Lower lobe of right lung (tissue), 2 donors: ENCODE measurements at places on chromosomes 16 and 17. TPM values are rescaled to one million over a fixed set of nuclear protein-coding genes. Genes with fewer than 3 reads are reported as not detected.

GRCh38 chr16:22878955-22879354, 65.0 kb downstream of the HS3ST2 start:
- DNase-seq: no peak

DNA sequence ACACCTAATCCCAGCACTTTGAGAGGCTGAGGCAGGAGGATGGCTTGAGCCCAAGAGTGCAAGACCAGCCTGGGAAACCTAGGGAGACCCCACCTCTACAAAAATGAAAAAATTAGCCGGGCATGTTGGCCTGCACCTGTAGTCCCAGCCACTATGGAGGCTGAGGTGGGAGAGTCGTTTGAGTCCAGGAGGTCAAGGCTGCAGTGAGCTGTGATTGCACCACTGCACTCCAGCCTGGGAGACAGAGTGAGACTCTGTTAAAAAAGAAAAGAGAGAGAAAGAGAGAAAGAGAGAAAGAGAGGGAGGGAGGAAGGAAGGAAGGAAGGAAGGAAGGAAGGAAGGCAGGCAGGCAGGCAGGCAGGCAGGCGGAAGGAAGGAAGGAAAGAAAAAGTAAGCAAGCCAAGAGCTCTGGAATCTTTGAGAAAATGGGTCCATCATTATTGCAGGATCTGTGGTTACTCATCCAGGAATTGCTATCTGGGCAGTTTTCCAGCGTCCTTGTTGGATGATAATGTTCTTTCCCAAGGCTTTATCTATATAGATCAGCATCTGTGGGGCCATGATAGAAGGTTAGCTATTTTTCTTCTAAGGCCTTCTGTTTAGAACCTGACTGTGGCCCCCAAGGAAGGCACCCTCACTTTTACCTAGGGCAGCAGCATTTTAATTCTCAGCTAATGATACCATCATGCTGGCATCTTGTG, 533.2 kb upstream of the CDH5 start:
- DNase-seq: no peak

The NPIPB2 gene
- 5.6 TPM for total RNA-seq

The NRN1L gene
- total RNA-seq: 1.7 TPM

The FAM171A2 gene
- total RNA-seq: 1.2 TPM

GRCh38 chr17:17978481-17979424, 6.1 kb downstream of the DRC3 start:
- no peak for DNase-seq

The KRTAP1-1 gene
- not detected for total RNA-seq
